ENCODE measurements at places on chromosomes 6 and 20.

- DNase-seq: no peak
Observed at GRCh38 chr6:149331043-149331807, 13.7 kb downstream of the TAB2 start.

- DNase-seq: no peak
Observed at GRCh38 chr20:42889517-42889916, 300.2 kb downstream of the PTPRT start.

- DNase-seq: no peak
Observed at GRCh38 chr6:3324262-3324942, 65.7 kb downstream of the PSMG4 start.

- DNase-seq: no peak
Observed at GRCh38 chr20:22629927-22630326, 45.6 kb upstream of the FOXA2 start.

GRCh38 chr6:85403331-85404015 lies 46.4 kb upstream of the NT5E start:
- DNase-seq: no peak

GRCh38 chr6:17197607-17198006 lies 83.6 kb upstream of the RBM24 start:
- no peak for DNase-seq

DNA sequence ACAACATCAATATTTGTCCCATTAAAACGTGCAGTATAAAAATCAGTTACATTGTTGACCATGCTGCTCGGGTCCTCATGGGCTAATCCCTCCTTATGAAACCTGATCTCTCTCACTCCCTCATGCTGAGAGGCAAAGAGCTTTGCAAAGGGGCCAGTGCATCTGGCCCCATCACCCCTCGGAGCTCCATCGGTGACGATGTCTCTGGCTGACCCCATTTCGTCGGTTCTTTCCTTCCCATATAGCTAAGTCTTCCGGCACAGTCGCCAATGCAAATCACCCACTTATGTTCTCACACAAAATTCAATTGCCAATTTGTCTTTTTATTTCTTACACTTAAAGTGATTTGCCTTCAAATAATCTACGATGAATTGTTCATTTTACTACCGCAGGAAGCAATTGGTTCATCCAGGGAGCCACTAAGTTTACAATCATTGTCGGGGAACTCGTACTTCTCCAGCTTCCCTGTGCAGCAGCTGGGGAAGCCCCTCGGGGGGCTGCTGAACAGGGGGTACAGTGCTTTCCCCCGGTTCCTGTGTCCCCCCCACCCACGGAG lies 199.8 kb upstream of the CDH4 start:
- DNase-seq: no peak

GRCh38 chr6:1952740-1953360 lies 292.6 kb downstream of the GMDS start:
- DNase-seq: no peak

DNA sequence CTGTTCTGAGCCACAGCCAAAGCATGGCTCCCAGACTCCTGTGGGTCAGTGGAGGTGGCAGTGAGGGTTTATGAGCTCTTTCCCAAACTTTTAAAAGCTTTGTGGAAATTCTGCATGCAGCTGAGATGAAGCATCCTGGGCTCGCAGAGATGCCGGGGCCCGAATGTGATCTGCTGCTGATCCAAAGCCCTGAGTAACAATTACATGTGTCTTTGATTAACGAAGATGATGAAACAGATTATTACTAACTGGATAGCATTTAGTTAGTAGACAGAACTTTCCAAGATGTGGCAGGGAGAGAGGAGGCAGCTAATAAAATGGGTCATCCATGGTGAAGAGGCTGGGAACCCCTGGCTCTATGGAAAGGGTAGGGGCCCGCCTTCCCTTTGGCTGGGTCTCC lies 43.9 kb upstream of the MDFI start:
- no peak for DNase-seq

- no peak for DNase-seq
Observed at GRCh38 chr6:494394-494793, 102.8 kb downstream of the IRF4 start.

- no peak for DNase-seq
Observed at GRCh38 chr6:33746651-33747100, at the start of gene IP6K3. Gene IP6K3 (minus strand): TSS chr6:33746905. CDS start chr6:33735476, 11,429 bp downstream.

DNA sequence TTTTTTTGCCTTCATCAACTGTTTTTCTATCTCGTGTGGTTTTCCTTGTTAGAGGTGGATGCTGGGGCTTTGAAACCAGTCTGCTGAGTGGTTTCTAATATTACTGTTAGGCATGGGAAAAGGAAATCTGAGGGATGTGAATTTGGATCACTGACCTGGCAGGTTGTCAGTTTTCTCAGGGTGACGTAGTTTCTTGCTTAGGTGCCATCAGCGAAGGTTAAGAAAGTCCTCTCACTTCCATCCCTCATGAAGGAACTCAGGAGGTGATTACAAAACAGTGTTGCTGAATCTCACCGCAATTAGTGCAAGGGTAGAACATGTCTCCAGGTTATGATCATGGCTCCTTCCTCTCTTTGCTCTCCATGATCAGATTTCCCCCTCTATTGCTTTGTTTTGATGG lies 135.9 kb downstream of the SOX4 start:
- no peak for DNase-seq

GRCh38 chr20:37841389-37841788 lies 61.5 kb upstream of the VSTM2L start:
- no peak for DNase-seq

DNA sequence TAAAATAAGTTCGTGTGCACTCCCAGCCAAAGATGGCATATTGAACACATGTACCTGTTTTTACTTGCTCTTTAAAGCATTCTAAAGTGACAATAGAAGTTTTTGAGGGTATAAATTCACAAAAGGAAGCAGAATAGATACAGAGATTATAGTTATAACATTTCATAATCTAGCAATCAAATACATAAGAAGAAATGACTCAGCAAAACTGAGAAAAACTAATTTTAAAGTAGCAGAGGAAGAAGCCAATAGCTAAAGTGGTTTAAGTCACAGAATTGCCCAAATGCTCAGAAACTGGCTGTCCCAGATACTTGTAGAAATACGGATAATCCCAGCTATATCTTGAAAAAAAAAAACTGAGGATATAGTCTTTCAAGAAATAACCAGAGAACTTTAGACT lies 49.2 kb upstream of the TBC1D32 start:
- DNase-seq: no peak
